ENCODE measurements at places on chromosomes 7 and 10.

DNA sequence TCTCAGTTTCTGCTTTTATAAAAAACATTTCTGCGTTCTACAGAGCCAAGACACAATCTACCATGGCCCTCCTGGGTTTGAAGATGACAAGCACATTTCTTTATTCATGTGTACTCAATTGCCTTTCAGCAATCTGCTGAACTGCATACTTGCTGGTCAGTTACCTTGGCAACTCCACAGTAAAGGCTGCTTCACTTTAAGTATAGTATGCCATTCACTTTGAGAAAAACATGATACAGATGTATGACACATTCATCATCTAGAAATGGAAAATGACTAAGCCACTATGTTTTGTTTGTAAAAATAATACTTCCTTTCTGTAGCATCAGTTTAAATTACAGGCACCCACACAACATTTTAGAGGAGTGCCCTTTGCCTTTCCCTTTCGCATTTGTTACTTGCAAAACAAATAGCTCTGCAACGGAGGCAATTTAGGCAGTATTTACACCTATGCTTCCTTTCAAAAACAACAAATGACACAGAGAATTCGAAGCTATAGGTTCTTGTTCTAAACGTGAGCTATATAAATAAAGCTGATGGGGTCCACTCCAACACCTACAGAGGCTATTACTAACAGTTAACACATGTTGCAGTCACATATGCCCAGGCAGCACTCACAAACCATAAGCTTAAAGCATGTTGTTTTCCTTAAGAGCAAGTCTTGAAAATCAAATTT, 23.5 kb downstream of the SGCE start:
- DNase-seq = no peak

DNA sequence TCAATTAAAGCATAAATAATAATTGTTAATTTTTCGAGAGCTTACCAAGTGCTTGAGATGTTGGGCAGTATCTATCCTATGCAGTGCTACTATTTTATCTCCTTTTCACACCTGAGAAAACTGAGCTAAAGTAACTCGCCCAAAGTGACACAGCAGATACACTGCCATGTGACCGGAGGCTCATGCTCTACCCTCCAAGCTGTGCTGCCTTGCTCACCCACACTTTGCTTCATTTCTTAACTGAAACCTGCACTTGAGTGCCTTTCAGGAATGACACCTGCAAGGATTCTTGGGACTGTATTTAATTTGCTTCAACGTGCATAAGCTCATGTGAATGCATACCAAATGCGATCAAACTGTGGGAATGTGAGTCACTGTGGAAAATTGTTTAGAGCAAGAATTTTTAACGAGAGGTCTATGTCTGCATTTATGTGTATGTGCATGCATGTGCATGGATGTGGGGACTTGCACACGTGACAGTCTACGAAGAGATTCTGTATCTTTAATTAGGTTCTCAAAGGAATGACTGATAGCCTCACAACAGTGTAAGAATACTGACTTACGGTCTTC, 119.2 kb downstream of the ADCYAP1R1 start:
- no peak for DNase-seq

DNA sequence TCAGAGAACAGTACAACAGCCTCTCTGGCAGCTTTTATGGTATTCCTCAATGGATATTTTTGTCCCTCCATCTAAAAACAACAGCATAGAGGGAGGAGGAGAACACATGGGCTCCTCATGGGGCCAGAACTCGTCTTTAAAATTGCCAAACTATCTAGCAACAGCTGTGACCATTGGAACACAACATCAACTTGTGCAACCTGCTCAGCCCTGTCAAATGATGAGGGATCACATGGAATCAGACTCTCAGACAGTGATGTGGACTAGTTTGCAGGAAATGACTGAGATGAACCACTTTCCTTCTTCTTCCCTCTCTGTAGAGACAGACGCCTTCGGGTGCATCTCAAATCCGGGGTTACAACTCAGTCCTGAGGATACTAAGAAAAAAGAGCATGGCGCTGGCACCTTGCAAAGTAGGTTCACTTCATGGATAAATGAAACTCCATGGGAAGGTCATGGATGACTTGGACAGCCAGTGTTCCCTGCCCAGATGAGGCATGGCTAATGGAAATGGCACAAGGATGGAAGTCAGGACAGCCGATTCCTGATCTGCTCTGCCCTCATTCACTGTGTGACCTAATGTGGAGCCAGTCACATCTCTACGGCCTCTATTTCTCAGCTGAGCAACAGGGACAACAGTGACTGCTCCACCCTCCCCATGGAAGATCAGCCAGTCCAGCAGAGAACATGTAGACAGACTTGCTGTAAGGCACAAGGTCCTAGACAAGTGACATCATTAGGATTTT, 24.6 kb upstream of the DGKI start:
- no peak for DNase-seq

DNA sequence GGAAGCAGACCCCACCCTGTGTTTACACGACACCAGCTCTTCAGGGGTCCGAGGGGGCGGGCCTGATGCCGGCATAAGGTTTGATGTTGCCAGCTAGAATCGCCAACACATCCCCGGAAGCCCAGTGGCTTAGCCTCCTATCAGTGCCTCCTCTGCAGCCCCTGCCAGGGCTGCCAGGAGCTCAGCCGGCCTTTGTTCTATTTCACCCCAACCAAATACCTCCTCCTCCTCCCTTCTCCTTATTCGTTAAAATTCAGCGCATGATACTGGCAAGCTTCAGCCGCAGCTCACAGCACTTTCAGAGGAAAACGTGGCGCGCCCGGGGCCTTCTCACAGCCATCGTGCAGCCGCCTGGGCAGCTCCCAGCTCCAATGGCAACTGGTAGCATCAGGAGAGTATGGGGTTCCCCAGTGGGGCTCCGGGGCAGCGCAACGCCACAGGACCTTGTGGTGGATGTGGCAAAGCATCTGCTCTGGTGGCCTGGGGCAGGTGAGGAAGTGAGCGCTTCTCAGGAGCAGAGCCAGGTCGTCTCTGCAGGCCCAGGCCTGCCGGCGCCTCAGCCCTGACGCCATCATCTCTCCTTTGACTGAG, 176.4 kb upstream of the RHEB start:
- no peak for DNase-seq

DNA sequence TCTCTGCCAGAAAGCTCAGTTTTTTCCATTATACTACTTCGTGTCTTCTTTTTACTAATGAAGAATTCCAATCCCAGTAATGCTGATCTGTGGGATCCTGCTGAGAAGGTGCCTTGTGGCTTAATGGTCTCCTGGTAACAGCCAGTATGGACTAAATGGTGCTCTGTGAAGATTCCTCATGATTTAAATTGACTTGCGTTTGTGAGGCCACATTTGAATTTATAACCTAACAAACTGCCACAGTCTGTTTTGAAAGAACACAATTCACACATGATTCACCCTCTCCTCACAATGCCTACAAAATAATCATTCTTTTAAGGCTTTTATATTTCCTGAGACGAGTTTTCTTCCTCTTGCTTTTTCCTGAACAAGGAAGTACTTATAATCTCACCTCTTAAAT, 140.0 kb downstream of the MBL2 start:
- DNase-seq = no peak

- DNase-seq = no peak
Measured at GRCh38 chr7:92925876-92926696, 89.7 kb upstream of the CDK6 start.

- no peak for DNase-seq
Measured at GRCh38 chr7:75944507-75944906, 29.6 kb downstream of the POR start.

- DNase-seq = no peak
Measured at GRCh38 chr7:96184783-96185182, 137.1 kb downstream of the SLC25A13 start.

- no peak for DNase-seq
Measured at GRCh38 chr10:76023007-76023406, 591.6 kb downstream of the LRMDA start.

DNA sequence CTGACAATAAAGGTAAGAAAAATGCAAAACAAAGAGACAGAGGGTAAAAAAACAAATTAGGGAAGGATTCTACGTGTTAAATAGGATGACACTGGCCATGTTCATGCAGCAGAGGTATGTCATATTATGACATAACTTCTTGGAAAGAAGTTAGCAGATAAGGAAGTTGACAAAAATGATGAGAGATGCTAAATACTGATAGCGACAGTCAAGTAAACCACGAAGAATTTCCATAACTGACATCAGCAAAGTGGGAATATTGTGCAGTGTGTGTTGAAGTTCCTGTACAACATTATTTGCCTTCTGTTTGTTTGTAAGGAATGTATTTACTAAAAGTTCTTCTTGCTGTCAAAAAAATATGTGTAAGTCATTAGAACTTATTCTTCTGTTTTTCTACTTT, 29.5 kb downstream of the MDH2 start:
- no peak for DNase-seq

DNA sequence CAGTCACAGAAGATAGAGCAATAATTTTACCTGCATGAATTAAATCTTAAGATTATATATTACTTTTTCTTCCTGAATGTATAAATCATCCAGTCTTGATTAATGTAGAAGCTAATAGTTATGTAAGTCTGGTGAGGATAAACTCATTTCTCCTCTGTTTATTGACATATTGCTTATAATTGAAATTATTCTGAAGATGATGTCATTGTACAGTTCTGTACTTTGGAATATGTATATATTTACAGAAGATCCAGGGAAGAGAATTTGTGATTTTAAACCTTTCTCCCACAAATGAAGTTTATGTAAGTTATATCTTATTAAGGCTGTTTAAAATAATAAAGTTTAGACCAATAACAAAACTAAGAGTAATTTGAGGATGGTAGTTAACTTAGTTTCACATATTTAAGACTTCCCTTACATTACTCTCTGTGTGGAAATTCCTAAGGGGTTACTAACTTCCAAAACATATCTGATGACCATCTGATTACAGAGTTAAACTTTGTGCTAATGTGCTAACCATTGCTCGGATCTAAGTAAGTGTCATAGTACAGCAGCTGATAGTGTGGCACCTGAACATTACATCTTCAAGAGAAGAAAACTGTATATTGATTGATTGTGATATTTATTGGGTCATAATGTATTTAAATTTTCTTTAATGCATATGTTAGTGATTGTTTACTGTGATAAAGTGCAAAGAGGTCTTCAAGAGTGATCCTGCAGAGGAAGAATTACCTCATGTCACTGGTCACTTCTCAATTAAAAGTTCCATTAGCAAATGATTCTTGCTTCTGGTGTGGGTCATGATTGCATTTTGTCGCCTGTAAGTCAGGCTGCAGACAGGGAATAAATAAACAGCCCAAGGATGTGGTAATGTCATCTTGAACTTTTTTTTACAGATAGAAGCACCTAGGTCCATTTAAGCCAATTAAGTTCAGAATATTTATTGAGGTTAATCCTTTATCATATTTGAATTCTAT, 96.9 kb downstream of the UBE3C start:
- DNase-seq = no peak

DNA sequence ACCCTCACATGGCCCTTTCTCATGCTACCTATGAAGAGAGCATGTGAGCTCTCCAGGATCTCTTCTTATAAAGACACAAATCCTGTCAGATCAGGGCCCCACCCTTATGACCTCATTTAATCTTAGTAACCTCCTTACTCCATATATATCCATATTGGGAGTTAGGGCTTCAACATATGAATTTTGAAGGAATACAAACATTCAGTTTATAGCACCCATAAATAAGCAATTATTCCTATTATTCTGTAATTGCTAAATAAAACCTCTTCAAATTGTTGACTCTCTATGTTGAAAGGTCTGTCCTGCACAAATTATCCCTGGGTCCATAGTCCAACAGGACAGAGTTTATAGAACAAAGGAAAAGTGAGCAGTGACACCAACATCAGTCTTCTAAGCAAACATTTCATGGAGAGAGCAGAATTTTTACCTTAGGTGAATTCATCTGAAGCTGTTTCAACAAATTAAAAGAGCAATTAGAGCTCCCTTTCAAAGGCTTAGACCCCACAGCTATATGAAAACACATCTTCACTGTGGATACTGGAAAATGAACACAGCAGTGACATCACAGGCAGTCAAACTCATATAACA, 12.2 kb downstream of the DOCK4 start:
- DNase-seq = no peak

- DNase-seq = no peak
Measured at GRCh38 chr10:29386342-29386999, 97.6 kb downstream of the LYZL1 start.

DNA sequence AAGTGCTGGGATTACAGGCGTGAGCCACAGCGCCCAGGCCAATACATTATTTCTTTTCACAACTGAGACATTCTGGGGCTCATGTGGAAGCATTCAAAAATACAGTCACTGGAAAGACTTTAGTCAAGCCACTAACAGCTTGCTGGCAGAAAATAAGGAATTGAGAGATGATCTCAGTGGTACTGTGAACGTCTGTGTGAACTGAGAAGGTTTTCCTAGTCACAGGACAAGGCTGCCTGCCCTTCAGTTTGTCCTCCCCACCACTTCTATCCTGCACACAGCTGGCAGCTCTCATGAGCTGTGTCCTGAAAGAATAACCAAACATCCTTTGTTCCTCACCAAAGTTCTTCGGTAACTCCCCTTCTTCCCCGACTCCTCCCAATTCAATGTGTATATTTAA, 31.3 kb upstream of the ITGA8 start:
- no peak for DNase-seq

GRCh38 chr7:17618652-17618974, 320.2 kb downstream of the AHR start:
- no peak for DNase-seq

GRCh38 chr7:155427411-155428038, 30.4 kb upstream of the EN2 start:
- DNase-seq = no peak

- DNase-seq = no peak
Measured at GRCh38 chr7:91427051-91427450, 162.8 kb downstream of the FZD1 start.

GRCh38 chr10:71774916-71775702, 1.8 kb upstream of the VSIR start:
- no peak for DNase-seq

Data from activated naive CD8-positive, alpha-beta T cell treated with anti-CD3 and anti-CD28 coated beads, Interleukin-2, amount 50 U/mL, for 16 hours (primary cell).